ENCODE measurements at places on chromosomes 6 and 20.

- DNase-seq, result no peak
These were observed 48.0 kb downstream of the VAPB start for GRCh38 chr20:58436868-58437645.

DNA sequence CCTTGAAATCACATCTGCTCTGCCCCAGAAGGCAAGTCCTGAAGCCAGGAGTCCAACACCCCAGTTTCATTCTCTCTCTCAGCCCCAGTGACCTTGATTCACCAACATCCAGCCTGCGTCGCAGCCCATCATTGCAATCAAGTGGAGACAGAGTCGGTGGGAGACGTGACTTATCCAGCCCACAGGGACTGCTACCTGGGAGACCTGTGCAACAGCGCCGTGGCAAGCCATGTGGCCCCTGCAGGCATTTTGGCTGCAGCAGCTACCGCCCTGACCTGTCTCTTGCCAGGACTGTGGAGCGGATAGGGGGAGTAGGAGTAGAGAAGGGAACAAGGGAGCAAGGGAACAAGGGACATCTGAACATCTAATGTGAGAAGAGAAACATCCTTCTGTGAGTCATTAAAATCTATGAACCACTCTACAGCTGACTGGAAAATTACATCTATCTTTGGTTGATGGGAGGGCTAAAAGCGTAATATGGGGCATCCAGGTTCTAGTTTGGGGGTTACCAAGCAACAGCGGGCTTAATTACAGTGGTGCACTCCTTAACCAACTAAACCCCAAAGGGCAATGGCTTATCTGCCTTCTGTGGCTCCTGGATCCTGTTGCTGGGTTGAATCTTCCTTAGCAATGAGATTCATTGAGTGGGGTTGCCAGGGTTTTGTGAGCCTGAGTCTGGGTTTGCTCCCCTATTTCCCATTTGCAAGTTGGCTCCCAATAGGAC, 2.5 kb downstream of the LY6G6D start:
- no peak for DNase-seq

GRCh38 chr6:35550437-35550836, 37.7 kb upstream of the TULP1 start:
- no peak for DNase-seq

- no peak for DNase-seq
These were observed 7.2 kb upstream of the TRIB3 start for GRCh38 chr20:373171-373890.

DNA sequence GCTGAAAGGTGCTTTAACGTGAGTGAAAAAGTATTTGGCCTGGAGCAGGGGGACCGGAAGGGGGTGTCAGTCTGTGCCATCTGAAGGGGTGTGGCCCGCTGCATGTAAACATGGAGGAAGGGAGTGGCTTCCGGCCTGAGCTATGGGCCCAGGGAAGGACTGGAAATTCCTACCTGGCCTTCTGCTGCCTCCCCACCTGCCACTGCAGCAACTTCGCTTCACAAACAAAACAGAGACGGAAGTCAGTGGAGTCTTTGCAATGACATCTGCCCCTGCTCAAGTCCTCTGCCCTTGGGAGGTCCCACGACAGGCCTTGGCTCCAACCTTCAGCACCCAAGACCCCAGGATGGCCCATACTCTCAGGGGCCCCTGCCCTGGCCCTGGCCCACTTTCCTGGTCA, 28.1 kb upstream of the FOXP4 start:
- no peak for DNase-seq

- DNase-seq, result no peak
These were observed 132.2 kb downstream of the ZMYND8 start for GRCh38 chr20:47224300-47224791.

DNA sequence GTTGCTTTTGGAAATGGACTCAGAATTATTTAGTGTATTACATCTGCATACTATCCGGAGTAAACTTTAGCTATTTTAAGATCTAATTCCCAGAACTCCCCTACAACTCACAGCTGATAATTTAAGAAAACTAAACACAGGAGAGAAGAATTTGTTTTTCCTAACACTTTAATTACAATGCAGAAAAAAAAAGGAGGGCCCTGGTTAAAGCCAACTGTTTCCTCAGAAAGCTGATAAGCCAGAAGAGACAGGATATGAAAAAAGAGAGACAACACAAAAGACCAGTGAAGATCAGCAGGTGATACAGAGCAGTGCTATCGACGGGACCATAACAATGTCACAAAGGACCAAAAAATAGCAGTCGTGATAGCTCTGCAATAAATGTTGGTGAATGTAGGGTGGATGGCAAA, 5.8 kb downstream of the IFNGR1 start:
- DNase-seq, result no peak
